ENCODE measurements at places on chromosomes 3 and 15. TPM values are rescaled to one million over a fixed set of nuclear protein-coding genes. Genes with fewer than 3 reads are reported as not detected.

GRCh38 chr15:68264282-68264681 is 13.3 kb upstream of the FEM1B start:
- DNase-seq, result no peak

DNA sequence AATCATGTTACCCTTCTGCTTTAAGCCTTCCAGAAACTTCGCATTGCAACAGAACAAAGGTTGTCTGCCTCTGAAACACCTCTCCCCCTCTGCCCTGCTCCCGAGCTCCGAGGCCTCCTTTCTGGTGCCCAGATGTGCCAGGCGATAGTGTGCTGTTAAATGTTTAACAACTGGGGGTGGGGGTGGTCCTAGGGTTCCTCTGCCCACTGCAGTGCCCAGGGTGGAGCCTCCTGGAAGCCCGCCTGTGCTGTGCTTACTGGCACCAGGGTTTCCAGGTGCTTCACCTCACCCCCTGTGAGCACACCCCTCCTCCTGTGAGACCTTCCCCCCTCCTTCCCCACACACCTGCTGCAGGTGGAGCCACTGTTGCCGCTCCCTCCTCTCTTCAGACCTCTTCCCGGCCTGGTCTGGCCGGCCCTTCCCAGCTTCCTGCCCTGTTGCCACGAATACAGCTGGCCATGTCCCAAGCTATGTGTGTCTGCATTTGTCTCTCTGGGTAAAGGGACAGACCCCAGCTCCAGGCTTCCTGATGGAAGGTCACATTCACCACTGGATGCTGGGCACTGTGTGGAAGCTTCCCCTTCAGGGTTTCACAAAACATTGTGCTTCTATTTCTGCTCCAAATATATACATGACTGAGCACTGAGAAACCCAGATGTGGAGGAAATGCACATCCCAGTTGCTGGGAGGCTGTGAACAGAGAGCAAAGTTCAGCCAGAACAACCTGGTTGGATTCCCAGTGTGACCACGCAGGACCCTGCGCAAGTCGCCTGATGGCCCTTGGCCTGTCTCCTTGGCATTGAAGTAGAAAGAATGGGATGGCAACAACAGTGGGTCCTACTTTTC is 37.2 kb downstream of the MGLL start:
- no peak for DNase-seq

DNA sequence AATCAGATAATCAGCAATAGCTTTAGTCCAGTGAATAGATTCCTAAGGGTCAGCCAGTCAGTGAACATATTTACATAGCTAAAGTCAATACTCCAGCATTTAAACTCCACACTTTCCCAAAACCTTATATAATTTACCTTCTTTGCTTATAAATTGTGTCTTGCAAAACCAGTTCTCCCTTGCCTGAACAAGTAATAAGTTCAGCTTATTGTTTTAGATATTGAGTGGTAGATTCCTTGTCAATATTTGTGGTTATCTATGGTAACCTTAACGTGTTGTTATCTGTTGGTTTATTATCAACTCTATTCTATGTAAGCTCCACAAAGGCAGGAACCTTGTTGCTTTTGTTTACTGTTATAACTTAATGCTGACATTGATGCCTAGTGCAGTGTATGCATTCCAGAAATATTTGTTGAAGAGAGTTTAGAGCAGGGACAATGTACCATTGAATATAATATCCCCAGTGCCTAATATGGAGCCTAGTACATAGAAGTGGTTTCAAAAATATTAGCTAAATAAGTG is 24.0 kb downstream of the PLSCR5 start:
- no peak for DNase-seq

GRCh38 chr3:112397556-112397955 is 64.6 kb downstream of the CD200 start:
- no peak for DNase-seq

DNA sequence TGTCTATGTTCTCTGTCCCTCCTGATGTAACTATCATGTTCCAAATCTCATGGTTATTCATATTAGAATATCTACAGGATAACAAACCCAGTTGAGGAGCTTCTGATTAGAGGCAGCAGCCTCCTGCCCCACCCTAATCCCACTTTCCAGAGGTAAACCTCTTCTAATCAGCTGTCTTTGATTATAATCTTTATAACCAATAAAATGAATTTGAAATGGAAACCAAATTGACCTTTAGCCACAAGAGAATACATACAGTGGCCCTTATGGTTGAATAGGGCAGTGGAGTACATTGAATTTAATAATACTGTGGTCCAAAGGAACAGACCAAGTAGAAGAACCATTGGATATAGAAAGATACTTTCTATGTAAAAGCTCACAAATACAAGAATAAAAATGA is 281.3 kb upstream of the UMPS start:
- DNase-seq, result no peak

DNA sequence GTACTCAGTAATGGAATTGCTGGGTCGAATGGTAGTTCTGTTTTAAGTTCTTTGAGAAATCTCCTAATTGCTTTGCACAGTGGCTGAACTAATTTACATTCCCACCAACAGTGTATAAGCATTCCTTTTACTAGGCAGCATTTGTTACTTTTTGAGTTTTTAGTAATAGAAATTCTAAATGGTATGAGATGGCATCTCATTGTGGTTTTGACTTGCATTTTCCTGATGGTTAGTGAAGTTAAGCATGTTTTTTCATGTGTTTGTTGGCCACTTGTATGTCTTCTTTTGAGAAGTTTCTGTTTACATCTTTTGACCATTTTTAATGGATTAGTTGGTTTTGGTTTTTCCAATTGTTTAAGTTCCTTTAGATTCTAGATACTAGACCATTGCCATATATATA is 28.4 kb downstream of the TP63 start:
- no peak for DNase-seq

DNA sequence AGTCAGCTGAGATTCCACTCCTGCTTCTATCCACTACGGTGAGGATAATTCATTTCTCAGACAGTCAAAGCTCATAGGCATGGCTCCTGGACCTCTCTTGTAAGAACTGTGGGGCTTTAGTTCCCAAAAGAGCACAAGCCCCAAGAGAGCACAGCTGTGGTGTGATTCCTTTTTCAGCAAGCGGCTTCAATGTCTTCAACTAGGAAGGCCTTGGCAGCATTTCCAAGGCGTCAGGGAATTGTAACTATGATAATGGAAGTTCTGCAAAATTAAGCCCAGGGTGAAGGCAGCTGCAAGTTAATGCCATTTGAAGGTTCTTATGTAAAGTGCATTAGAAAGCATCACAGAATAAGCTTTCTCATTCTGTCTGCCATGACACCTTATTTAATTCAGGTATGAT is 657.1 kb downstream of the GRM7 start:
- DNase-seq, result no peak

DNA sequence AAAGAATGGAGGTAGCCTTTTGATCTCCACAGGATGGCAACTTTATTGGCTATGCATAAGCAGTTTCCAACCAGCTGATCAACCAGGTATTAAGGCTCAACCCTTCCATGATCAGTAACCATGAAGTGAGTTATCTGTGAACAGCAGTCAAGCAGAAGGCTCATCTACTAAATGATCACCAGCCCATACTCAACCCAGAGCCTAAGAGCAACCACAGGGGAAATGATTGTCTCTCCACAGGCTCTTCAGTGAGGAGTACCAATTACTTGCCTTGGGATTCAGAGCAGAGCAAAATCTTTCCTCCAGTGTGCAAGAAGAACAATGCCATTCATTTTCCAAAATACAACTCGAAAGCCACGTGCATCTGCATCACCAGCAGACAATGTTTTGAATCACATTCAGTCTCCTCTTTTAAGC is 754.8 kb downstream of the ROBO1 start:
- DNase-seq, result no peak

DNA sequence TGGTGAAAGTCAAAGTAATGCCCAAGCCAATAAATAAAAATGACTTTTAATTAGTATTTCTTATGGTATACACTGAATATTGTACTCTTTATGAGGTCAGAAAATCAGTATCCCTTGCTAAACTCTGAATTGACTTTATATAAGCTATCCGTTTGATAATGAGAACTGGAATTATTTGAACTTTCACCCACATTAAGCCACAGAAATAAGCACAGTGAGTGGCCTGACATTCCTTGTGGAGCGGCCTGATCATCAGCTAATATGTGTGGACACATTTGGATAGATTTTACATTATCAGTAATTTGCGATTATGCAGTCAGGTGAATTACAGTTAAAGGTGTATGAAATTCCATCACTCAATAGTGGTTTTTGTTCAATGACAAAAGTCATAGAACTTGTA is 136.0 kb upstream of the CBLB start:
- DNase-seq, result no peak

DNA sequence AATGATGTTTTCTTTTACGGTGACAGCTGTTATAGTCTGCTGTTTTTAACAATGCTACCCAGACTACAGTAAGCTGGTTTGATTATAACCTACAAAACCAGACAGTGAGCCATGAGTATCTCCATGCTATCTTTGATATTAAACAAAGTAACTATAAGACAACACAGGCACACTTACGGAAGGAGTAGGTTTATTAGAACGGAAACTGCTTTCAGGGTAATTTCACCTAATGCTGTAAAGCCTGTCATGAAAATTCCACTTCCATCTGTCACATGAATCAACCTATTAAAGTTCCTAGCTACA is 33.0 kb downstream of the VPS13C start:
- no peak for DNase-seq

Gene HEXA
- total RNA-seq, result 63.6 TPM

DNA sequence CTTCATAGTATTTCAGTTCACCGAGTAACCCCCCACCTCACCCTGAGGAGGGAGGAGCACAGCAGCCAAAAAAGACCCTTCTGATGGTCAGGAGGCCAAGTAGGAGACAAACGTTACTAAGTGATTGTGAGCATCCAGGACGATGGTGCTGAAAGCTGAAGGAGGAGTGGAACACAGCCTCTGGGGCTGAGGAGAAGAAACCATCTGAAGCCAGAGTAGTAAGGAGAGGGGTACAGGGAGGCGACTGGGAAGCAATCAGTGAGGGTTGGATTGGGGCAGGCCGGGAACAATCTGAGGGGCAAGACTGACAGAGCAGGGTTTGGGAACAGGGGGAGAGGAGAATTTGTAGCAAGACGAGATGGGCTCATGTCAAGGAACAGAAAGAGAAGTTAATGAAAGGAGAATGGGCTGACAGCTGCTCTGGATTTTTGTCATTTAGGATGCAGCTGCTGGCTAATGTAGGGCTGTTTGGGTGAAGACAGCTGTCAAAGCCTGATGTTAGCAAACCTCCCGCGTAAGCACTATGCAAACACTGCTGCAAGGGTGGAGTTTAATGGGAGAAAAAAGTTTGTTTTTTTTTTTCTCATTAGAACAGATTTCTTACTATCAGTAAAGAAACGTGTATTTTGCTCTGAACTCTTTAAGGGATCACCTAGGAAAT is 622.2 kb downstream of the EDEM1 start:
- DNase-seq, result no peak

Gene ZNF385D
- 3.2 TPM for total RNA-seq

GRCh38 chr3:190101320-190102011 is 19.2 kb downstream of the P3H2 start:
- DNase-seq, result no peak

DNA sequence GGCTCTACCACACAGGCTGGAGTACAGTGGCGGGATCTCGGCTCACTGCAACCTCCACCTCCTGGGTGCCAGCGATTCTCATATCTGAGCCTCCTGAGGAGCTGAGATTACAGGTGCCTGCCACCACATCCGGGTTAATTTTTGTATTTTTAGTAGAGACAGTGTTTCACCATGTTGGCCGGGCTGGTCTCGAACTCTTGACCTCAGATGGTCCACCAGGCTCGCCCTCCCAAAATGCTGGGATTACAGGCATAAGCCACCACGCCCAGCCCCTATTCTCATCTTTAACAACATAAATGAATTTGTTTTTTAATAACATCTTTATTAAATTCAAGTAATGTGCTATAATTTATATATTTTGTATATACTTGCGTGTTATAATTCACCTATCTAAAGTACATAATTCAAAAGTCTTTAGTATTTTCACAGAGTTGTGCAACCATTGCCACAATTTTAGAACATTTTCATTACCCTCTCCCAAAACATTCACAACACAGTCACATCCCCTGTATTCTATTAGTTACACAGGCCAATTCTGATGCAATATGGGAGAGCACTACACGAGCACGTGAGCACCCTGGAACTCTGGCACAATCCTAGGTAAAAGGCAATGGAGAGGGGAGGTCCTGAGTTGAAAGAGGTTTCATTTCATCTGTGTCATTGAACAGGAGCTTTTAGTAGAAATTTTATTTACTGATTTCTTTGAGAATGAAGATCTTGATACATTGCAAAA is 21.2 kb upstream of the MTMR14 start:
- DNase-seq, result no peak

GRCh38 chr3:140456974-140457373 is 220.9 kb upstream of the TRIM42 start:
- no peak for DNase-seq

Gene STAC
- total RNA-seq, result 1.4 TPM

DNA sequence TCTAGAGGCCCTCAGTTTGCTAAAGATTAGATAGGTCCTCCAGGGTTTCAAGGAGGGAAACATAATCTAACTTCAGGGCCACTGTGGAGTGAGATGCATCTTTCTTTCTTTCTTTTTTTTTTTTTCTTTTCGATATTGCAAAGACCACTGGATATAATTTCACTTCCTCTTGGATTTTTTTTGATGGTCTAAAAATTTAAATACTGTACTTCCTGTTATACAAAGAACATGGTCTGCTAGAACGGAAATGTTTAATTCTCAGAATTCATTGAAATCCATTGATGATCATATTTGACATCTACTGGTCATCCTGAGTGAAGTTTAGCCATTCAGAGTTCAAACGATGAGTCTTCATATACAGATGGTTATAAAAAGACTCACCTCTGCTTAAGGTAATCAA is 808.8 kb upstream of the LMCD1 start:
- DNase-seq, result no peak

DNA sequence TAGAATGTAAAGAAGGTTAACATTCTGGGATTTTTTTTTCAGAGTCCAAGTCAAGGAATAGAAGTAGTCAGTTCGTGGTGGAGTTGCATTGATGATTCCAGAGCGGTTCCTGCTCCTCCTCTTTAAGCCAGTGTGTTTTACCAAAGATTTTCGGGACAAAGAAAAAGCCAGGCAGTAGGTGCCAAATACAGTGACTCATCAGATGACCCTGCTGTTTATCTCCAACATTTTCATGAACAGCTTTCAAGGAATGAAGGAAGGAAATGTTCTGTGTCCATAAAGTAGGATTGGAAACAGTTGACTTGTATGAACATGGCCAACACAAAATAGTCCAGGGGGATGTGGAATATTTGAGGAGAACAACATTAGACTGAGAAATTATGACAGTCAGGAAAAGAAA is 142.4 kb upstream of the TMC3 start:
- no peak for DNase-seq

DNA sequence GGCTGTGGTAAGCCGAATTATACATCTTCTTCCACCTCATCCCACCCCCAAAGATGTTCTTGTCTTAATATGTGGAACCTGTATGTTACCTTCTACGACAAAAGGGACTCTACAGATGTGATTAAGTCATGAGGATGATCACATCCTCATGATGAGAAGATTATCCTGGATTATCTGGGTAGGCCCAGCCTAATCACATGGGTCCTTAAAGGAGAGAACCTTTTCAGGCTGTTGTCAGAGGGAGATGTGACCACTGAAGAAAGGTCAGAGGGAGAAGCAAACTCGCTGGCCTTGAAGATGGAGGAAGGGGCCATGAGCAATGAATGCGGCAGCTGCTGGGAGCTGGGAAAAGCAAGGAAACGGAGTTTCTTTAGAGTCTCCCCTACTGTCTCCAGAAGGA is 12.9 kb upstream of the SCG3 start:
- DNase-seq, result no peak

Gene WDR5B
- 6.2 TPM for total RNA-seq

GRCh38 chr3:150412561-150413231 is 4.6 kb downstream of the TSC22D2 start:
- no peak for DNase-seq

Measured in breast epithelium (tissue), 4 donors.